H9 (cell line): ENCODE measurements at places on chromosomes 12 and 14.

DNA sequence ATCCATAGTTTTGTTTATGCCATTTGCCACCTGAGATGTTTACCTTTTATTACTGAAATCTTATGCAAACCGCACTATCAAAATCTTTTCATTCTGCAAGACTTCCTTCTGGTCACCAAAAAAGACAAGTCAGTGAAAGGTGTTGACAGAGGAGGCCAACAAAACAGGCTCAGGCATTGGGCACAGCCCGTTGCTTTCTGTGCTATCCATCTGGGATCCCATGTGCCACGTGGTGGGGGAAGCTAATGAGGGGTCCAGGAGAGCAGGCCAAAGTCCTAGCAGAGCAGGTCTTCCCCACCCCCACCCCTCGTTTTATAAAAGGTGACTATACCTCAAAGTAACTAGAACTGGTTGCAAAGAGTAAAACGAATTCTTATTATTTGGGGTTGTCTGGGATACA lies 1.2 kb downstream of the ALDH1L2 start:
- DNase-seq = no peak

GRCh38 chr12:100794441-100795173 lies at the start of gene ANO4:
Gene ANO4 (plus strand): TSS chr12:100794776. CDS start chr12:100901786, 107,010 bp downstream.
- peak; percentile 41 for DNase-seq

GRCh38 chr12:94571556-94571955 lies 78.8 kb downstream of the TMCC3 start:
- no peak for DNase-seq

DNA sequence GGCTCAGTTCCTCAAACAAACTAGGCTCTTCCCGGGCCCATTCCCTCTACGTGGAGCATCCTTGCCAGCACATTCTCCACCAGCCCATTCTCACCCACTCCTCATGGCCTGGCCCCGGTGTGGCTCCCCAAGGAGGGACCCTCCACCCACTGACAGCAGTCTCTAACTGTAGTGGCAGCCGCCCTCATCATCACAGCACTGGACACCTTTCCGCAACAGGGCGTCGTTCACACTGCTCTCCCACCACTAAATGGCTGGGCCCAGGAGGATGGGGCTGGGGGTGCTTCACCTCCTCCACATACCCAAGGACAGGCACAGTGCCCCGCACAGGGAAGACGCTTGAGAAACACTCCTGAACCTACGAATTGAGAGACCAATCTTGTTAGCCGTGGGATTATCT lies 123.0 kb downstream of the RIMBP2 start:
- no peak for DNase-seq

- no peak for DNase-seq
Observed at GRCh38 chr12:124862768-124863415, 772 bp downstream of the SCARB1 start.

GRCh38 chr14:92568621-92569479 lies 55.3 kb downstream of the RIN3 start:
- DNase-seq = no peak
